ENCODE measurements at places on chromosomes 12 and 14.

DNA sequence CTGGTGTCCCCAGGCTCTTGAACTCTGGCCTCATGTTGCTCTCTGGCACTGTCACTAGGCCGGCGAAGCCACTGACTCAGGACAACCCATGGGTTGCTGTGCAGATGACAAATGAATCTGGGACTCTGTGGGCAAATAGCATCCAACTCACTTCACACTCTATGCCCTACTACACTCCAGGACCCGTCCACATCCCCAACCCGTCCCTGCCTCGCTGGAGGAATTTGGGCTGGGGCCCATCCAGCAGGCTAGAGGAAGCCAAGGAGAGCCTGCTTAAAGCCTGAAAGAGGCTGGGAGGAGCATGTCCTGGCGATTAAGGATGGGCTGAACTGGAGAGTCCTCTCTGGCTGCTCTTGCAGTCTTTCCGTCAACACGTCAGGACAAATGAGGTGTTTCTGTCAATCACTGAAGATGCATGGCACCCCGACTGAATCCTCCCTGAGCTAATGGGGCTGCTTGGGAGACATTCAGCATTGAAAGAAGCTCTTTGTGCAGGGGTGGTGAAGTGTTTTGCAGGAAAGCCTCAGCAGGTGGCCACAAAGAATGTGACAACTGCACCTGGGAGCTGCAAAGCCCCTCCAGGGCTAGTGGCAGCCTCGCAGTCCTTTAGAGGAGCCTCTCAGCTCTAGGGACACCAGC lies 71.7 kb downstream of the ANO2 start:
- DNase-seq: no peak

DNA sequence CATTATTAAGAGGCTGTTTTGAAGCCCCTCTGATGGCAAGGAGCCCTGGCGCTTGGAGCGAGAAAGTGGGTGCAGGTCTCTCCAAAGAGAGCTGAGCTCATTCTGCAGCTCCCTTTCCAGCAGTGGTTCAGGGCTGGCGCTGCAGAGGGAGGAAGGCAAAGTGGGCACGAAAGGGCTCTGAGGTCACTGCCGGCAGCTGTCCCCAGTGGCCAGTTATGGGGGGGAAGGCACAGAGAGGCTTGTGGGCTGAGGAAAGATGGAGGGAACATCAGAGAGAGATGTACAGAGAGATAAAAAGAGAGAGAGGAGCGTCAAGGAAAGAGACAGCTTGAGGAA lies 75.2 kb upstream of the TBX5 start:
- DNase-seq: no peak

- no peak for DNase-seq
Measured at GRCh38 chr12:8455727-8456360, at the start of gene CLEC6A. Gene CLEC6A (plus strand): TSS chr12:8455962. CDS start chr12:8456112, 150 bp downstream.

GRCh38 chr14:101202627-101203404 lies 299.3 kb upstream of the RTL1 start:
- DNase-seq: no peak

DNA sequence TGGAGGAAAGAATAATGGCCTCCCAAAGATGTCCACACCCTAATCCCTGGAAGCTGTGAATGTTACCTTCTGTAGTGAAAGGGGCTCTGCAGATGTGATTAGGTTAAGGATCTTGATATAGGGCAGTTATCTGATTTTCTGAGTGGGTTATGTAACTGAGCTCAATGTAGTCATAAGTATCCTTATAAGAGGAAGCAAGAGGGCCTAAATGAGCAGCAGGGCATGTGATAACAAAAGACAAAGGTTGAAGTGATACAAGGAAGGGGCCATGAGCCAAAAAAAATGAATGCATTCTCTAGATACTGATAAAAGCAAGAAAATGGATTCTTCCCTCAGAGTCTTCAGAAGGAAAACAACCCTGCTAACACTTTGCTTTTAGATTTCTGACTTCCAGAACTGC lies 78.8 kb downstream of the OSBPL8 start:
- DNase-seq: no peak

DNA sequence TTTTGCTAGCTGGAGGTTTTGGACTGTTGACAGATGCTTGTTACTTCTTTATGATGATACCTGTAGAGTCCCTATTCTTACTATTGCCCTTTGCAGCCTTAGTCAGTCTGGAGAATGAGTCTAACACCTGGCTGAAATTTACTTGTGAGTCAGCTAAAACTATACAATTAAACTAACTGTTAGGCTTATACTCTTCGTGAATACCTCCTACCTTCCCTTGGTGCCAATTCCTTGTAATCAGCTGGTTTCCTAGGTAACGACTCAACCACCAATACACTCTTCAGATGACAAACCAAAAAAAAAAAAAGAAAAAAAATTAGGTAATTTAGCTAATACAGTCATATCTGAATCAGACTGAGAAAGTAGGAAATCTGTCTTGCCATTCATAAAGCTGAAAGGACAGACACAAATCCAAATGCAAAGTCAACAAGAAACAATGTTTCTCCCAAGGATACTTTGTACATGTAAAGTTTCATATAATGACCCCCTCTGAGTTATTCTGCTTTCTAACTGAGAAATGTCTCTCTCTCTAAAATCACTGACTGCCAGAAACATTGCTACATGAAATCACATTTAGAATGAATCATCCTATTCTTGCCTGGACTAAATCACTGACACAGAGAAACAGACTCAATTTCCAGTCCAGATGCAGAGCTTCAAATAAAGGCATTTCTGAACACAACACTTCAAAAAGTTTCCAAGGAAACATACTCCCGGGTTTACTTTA lies 56.5 kb upstream of the CDKL1 start:
- no peak for DNase-seq

DNA sequence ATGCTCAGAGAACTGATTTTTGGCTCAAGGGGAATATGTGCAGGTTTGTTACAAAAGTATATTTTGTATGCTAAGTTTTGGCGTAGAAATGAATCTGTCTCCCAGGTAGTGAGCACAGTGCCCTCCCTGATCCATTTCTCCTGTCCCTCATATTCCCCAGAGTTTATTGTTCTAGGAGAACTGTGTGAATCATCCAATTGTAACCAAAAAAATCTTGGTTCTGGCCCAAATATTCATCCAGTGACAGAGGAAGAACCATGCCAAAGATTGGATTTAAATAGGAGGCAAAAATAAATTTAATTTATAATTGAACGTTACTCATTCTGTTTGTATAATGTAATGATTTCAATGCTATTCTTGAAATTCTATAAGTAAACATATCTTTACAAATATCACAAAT lies 4.8 kb downstream of the CATSPERB start:
- no peak for DNase-seq

- no peak for DNase-seq
Measured at GRCh38 chr12:125149160-125150108, 84.2 kb downstream of the AACS start.

- no peak for DNase-seq
Measured at GRCh38 chr12:19666070-19666469, 226.8 kb downstream of the AEBP2 start.

GRCh38 chr12:57736741-57737466 lies 1.6 kb downstream of the AGAP2 start:
- no peak for DNase-seq

- no peak for DNase-seq
Measured at GRCh38 chr12:81284137-81284536, 206.3 kb downstream of the ACSS3 start.

DNA sequence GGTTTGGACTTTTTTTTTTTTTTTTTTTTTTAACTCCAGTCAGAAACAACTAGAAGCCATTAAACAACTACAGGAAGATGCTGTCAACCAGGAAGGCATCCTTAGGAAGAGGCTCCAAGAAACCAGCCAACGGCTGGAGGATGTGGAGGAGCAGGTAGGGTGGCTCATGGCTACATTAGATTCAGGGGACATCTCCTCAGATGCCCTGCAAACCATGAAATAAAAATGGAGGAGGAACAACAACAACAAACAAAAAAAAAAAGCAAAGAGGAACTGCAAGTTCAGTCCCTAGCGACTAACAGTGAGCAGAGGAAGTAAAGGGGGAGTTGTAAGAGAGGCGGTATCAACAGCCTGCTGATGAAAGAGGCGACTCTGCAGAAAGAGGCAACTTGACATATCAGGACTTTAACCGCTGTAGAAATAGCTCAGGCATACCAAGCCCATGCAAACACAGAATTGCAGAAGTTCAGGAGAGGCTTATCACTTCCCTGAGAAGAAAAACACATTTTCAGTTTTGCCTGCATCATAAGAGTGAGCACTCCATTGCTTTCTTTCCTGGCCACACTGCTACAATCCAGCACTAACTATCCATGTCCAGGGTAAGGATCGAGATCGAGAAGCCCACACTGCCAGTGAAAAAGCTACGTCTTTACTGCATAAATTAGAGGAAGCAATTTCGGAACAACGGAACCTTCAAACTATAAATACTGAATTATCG lies 103.5 kb upstream of the BCAT1 start:
- DNase-seq: peak; percentile 73

GRCh38 chr12:124675881-124676713 lies 108.7 kb upstream of the NCOR2 start:
- DNase-seq: no peak

- DNase-seq: no peak
Measured at GRCh38 chr14:88179716-88180115, 143.4 kb downstream of the KCNK10 start.

DNA sequence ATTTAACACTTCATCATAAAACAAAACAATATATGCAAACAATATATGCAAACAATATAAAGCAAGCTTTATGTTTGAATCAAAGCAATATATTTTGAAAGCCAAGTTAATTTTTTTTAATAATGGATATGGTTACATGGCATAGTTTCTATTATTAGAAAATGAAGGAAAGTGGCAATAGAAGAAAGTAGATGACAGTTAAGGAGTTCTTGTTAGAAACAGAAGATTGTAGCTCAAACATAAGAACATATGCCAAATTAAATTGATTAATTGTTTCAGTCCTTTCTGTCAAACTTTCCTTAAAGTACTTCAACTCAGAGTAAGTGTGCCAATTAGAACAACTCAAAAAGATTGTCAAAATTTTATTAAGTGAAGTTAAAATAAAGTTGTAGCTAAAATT lies 1248.3 kb downstream of the SLC16A7 start:
- no peak for DNase-seq
